ENCODE measurements at places on chromosomes 7 and 10.
A peak's percentile ranks its signal among the peaks of the same experiment; 100 is the strongest.

DNA sequence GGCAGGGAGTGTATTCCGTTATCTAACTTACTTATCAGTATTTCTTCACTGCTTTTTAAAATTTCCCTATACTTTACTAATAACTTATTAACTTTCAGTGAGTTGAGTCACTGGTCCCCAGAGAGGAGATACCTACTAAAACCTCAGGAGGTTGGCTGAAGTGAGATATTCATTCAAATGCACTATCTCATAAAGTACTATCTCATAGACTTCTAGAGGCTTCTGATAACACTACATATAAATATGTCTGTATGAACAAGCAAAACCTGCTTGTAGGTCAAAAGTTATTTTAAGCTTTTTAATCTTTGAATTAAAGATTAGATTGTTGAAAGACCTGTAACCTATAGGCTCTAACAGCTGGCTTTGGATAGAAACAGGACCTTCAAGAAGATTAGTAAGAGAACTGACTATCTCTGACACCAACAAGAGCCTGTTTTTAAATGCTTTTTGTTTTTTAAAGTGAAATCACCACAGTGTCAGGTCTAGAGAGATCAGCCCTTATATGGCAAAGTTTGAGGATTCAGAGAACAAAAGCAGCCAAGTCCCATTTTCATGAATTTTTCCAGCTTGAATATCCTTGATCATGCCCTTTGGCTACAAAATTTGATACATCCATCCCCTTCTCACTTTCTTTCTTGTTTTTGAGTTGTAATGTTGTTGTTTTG is 242.2 kb downstream of the ARL4A start:
- no peak for DNase-seq

DNA sequence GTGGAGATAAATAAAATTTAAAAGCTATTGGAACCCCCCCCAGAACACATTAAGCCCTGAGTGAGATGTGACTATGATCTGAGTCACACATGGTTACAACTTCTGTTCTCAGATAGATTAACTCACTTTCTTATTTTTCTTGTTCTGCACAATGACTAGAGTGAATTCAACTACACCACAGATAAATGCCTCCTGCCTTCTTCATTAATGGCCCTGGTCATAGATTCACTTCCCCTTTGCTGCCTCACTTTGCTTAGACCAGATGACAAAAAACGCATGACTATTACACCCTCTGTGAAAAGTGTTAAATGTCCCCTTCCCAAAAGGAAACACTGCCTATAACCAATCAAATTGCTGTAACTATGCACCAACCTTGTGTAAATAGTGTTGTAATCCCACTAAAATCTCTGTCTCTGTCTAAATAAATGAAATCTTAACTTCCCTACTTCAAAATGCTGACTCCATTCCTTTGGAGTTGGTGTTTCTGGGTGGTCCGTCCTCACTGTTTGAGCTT is 49.4 kb downstream of the AKR1D1 start:
- DNase-seq: no peak

DNA sequence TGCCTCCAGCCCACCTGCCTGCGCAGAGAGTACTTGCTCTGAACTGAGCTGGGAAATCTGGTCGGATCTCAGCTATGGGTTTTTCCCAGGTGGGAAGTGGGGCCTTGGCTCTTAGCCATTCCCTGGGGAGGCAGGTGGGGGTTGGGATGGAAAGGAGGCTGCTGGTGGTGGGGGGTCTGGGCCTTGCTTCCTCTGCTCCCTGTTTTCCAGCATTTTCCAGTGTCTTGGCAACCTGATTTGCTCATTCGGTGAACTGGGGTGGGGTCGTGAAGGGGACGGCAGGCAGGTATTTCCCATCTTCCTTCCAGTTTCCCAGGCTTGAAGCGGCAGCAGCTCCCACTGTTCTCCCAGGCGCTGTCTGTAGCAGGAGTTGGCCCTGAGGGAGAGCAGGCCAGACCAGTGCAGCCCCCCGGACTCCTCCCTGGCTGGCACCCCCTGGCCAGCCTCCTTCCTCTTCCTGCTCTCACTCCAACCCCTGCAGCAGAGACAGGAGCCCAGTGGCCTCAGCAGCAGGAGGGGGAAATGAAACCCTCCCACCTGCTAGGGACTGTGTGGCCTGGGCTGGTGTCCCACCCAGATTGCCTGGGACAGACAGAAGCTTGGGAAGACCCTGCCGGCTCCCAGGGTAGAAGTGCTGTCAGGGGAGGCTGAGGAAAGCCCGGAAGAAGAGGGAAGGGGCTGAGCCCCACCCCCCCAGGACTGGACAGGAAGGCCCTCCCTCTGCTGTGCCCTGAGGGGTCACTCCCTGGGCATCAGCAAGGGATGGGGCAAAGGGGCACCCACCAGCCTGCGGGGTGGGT is 6.6 kb downstream of the TRIM8 start:
- DNase-seq: no peak

DNA sequence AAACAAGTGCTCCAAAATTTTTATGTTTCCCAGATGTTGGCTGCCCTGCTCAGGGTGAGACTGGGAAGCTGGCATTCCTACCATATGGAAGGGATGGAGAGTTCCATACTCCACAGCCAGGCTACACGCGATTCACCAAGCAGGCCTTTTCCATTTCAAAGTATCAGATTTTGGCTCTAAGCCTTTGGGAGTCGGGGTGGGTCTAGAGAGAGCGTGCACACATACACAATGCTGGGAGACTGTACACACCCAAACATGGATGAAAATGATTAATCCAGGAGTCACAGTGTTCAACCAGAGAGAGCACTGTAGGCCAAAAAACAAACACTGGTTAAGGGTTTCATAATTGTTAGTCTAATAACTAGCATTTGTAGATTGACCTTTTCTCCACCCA is 295.0 kb downstream of the BICC1 start:
- no peak for DNase-seq

- DNase-seq: no peak
These were observed 16.1 kb downstream of the DYDC2 start for GRCh38 chr10:80372675-80373074.

GRCh38 chr7:149790146-149790548 is 16.8 kb upstream of the ZNF467 start:
- peak; percentile 57 for DNase-seq

GRCh38 chr10:119409906-119410305 is 132.6 kb downstream of the RGS10 start:
- peak; percentile 87 for DNase-seq

GRCh38 chr7:33745934-33746333 is 159.4 kb upstream of the BMPER start:
- DNase-seq: no peak

DNA sequence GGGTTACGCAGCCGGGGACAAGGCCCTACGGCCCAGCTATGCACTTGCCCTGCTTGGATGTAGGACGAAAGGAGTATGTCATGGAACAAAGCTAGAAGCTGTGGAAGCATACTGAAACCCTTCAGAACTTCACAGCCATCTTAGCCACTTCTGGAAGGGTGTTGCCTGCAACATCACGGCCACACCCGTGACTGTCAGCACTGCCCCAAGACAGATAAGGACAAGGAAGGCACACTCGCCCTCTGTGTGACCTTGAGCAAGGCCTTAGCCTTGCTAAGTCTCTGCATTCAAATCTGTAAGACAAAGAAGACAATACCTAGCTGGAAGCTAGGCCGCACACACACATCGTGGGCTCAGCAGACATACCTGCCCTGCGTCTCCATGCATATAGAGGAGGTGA is 352.5 kb upstream of the MGMT start:
- no peak for DNase-seq

DNA sequence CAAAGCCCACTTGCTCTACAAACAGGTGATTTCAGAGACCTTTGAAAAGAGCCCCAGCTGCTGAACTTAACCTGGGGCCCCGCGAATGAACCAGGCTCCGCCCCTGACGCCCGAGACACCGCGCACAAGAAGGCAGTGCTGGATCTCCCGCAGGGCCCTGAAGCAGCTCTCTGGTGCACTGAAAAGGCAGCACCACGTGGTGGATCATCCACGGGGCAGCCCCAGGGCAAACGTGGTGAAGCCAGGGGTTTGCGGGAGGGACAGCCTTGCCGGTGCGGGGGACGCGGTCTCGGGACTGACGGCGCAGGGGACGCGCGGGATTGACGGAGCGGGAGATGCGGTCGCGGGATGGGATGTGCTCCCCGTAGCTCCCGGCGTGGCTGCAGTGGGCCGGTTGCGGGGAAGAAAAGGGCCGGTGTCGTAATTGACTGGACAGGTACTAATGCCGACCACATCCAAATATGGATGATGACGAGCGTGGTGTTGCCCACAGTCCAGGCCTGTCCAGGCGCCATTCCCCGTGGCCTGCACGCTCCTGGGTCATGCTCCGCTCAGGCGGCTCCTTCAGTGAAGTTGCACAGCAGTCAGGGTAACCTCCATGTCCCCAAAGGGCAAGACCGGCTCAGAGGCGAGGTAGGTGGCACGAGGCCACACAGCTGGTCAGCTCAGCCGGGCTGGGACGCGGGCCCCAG is 421.1 kb downstream of the DNAJB6 start:
- DNase-seq: no peak

DNA sequence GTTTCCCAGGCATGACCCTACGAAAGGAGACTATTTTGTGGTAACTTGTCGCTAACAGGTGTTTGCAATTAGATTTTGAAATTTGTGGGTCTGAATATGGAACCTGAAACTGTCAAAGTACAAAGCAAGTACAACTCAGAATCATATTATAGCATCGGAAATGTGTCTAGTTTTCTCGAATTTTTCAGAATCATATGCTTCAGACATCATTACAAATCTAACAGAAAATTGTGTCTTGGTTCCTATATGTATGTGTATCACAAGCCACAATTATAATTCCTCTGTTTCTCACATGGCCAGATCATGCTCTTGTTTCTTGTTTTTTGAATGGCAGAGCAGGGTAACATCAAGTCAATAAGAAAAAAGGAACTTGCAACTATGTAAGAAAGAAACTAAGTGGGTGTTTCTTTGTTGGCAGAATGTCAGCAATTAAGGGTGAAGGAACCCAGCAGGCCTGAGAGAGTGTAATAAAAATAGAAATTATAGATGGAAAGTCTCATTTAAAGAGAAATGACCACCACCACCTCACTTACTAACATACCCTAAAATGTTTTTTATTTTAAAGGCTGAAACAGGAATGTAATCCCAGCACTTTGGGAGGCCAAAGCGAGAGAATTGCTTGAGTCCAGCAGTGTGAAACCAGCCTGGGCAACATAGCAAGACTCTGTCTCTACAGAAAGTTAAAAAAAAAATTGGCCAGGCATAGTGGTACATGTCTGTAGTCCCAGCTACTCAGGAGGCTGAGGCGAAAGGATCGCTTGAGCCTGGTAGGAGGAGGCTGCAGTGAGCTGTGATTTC is 51.3 kb downstream of the PRTFDC1 start:
- no peak for DNase-seq

- DNase-seq: no peak
These were observed 369.8 kb downstream of the SEMA3D start for GRCh38 chr7:84817016-84817415.

- DNase-seq: no peak
These were observed 61.0 kb upstream of the FGFR2 start for GRCh38 chr10:121659236-121659635.

DNA sequence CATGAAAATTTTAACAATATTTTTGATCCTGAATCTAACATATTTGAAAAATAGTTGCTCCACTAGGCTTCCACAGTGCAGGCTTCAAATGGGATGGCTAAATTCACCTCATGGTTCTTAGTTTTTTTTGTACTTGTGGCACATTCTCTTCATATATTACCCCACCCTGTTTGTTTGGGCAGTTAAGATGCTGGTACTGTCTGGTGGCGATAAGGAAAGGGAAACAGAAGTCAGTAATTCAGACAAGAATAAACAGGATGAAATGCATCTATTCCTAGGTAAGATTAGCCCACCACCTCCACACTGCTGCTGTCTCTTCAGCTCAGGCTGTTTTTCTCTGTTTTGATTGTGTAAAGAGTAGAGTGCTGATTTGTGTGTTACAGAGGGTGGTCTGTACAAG is 44.2 kb downstream of the GLRX3 start:
- DNase-seq: no peak

- no peak for DNase-seq
These were observed 102.8 kb upstream of the DIP2C start for GRCh38 chr10:792083-792791.

Data from heart left ventricle (tissue), 16 donors.